Fibroblast of lung (primary cell): ENCODE measurements at places on chromosomes 11 and 22. TPM values are rescaled to one million over a fixed set of nuclear protein-coding genes. Genes with fewer than 3 reads are reported as not detected.

Gene FZD4
- total RNA-seq, result 11.8 and 15.7 TPM in 2 replicates

Gene ACR
- not detected in 2 replicates for total RNA-seq

Gene PPP1R14B
- total RNA-seq, result 121 and 122 TPM in 2 replicates

Gene FLRT1
- total RNA-seq, result 0.17 and 0.26 TPM in 2 replicates

Gene SLC37A2
- total RNA-seq, result 0.26 and 0.83 TPM in 2 replicates

Gene ISX
- total RNA-seq, result not detected in 2 replicates

Gene SPINDOC
- 10.7 and 10.8 TPM in 2 replicates for total RNA-seq

Gene FERMT3
- 1.0 and 3.6 TPM in 2 replicates for total RNA-seq

Gene PLXNB2
- 130 and 209 TPM in 2 replicates for total RNA-seq

Gene RTN4R
- 0.26 and 0.99 TPM in 2 replicates for total RNA-seq

Gene GAS2L1
- total RNA-seq, result 6.9 and 8.9 TPM in 2 replicates

Gene CBX7
- 8.7 and 14.7 TPM in 2 replicates for total RNA-seq

Gene RHOG
- 6.2 and 10.9 TPM in 2 replicates for total RNA-seq

Gene KCTD17
- 19.3 and 19.5 TPM in 2 replicates for total RNA-seq

Gene RIMBP3C
- under 0.01 and 0.50 TPM in 2 replicates for total RNA-seq

Gene FOSL1
- 7.4 and 8.8 TPM in 2 replicates for total RNA-seq

Gene HEPN1
- total RNA-seq, result not detected in 2 replicates

Gene SPA17
- 10.0 and 18.0 TPM in 2 replicates for total RNA-seq

Gene MPZL3
- total RNA-seq, result 0.26 and 0.33 TPM in 2 replicates

Gene GRIA4
- under 0.01 and 0.50 TPM in 2 replicates for total RNA-seq

Gene UBQLNL
- under 0.01 and 0.17 TPM in 2 replicates for total RNA-seq

Gene TMEM191B
- under 0.01 and 4.1 TPM in 2 replicates for total RNA-seq

Gene ASPHD2
- 1.5 and 1.7 TPM in 2 replicates for total RNA-seq

Gene GGTLC2
- not detected in 2 replicates for total RNA-seq

Gene SYVN1
- total RNA-seq, result 13.6 and 15.5 TPM in 2 replicates

Gene DBX1
- total RNA-seq, result not detected in 2 replicates

Gene POLR2F
- total RNA-seq, result 31.9 and 47.3 TPM in 2 replicates

Gene PATE4
- not detected in 2 replicates for total RNA-seq

Gene IL18BP
- 1.5 and 2.5 TPM in 2 replicates for total RNA-seq

Gene HORMAD2
- not detected in 2 replicates for total RNA-seq

Gene CHRNA10
- total RNA-seq, result 0.50 and 0.51 TPM in 2 replicates

Gene APOA5
- not detected in 2 replicates for total RNA-seq

Gene HPX
- 0.26 and 0.83 TPM in 2 replicates for total RNA-seq

Gene MMP1
- total RNA-seq, result 28.5 and 489 TPM in 2 replicates

Gene TST
- total RNA-seq, result 21.6 and 25.4 TPM in 2 replicates

Gene KRTAP5-2
- not detected in 2 replicates for total RNA-seq

Gene VPS26B
- total RNA-seq, result 36.7 and 44.3 TPM in 2 replicates

Gene CREB3L1
- total RNA-seq, result 14.4 and 28.4 TPM in 2 replicates

Gene CNIH2
- 0.17 TPM in 1 of 2 replicates, not detected in the other for total RNA-seq

Gene CCDC87
- total RNA-seq, result 0.26 and 0.33 TPM in 2 replicates

Gene OR4A16
- total RNA-seq, result not detected in 2 replicates

Gene SCUBE2
- 1.8 TPM in 2 replicates for total RNA-seq

Gene CCDC73
- under 0.01 TPM in 2 replicates for total RNA-seq

Gene CRYAB
- total RNA-seq, result 28.5 and 51.2 TPM in 2 replicates

Gene BTG4
- total RNA-seq, result under 0.01 and 0.33 TPM in 2 replicates

Gene USH1C
- total RNA-seq, result not detected in 2 replicates

Gene KCNJ5
- 0.33 and 0.51 TPM in 2 replicates for total RNA-seq

Gene GVQW3
- total RNA-seq, result 1.3 and 1.8 TPM in 2 replicates

Gene MS4A3
- total RNA-seq, result not detected in 2 replicates

Gene MYBPC3
- total RNA-seq, result not detected in 2 replicates

Gene NCAM1
- total RNA-seq, result 0.51 and 2.6 TPM in 2 replicates

Gene SYT8
- not detected in 2 replicates for total RNA-seq

Gene ANKK1
- under 0.01 TPM in 1 of 2 replicates, not detected in the other for total RNA-seq

Gene TEX54
- not detected in 2 replicates for total RNA-seq

Gene DEFB131B
- total RNA-seq, result not detected in 2 replicates

Gene APLP2
- total RNA-seq, result 415 and 508 TPM in 2 replicates

Gene SLC22A25
- not detected in 2 replicates for total RNA-seq
